T-helper 9 cell (primary cell): ENCODE measurements at places on chromosomes 6 and 20.

DNA sequence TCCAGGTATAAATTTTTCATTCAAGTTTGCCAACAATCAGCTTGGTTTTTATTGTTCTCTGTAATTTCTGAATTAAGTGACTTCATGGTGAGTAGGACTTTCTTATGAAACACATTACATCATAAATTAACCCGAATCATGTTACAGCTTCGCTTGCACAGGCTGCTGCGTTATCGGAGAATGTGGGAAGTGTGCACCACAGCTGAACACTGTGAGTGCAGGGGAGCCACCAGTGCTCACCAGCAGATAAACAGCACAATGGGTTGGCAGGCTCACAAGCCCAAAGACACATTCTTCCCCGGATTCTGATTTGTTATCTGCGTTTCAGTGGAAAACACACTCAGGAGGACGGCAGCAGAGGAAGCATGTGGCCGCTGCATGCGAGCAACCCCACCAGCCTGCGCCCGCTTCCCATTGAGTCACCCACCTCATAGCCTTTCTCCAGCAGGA lies 121.1 kb downstream of the GMDS start:
- DNase-seq = no peak

- DNase-seq = no peak
Measured at GRCh38 chr6:105740946-105741645, 338.2 kb upstream of the PREP start.

GRCh38 chr6:53651764-53652401 lies 13.7 kb downstream of the KLHL31 start:
- DNase-seq = peak; percentile 62

- DNase-seq = no peak
Measured at GRCh38 chr6:82980086-82980485, 85.6 kb downstream of the UBE3D start.

- DNase-seq = no peak
Measured at GRCh38 chr6:100175814-100176310, 181.8 kb upstream of the MCHR2 start.

GRCh38 chr6:148591656-148592055 lies 155.2 kb upstream of the UST start:
- no peak for DNase-seq

DNA sequence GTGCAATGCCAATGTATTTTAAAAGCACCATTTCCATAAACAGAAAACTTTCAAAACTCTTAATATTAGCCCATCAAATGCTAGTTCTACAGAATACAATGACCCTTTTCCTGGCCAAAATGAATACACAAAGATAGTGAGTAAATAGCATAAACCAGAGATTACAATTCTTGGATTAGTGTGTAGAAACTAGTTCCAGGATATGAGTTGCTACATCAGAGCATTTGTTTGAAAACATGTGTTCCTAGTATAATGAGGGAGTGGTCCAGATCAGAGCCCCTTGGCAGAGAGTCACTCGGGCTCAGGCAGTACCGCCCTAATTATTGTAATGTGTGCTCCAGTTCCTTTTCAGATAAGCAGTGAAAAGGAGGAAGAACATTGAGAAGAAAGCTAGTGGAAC lies 63.7 kb upstream of the COL21A1 start:
- no peak for DNase-seq

DNA sequence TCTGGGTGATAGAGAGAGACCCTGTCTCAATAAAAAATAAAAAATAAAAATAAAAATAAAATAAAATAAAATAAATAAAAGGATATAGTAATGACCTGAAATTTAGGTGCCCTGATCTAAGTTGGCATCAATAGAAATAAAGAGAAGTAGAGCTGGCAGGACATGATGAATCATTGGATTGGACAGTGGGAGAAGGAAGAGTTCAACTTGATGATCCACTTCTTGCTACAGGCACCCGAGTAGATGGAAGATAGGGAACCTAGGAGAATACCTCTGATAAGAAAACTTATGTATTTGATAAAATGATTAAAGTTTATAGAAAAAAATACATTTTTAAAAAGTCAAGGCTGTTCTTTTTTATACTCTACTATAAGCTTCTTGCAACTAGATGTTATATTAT lies 79.0 kb downstream of the ADTRP start:
- no peak for DNase-seq

DNA sequence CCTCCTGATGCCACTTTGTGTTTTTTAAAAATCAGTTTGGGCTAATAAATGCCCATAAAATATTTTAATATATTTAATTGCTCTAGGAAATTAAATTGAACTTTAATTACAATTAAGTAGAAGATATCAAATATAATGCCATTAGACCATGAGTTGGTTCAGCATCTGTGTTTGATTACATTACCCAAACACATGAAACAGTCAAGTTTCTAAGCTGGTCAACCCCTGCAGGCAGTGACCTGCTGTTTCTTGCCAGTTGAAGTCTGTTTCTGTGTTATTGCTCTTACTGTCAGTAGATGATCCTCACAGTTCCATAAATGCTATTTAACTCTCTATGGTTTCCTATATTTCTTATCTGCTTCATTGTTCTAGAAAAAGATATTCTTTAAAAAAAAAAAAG lies 9.7 kb upstream of the TENT5A start:
- DNase-seq = no peak

GRCh38 chr6:111157412-111157811 lies 70.1 kb downstream of the SLC16A10 start:
- DNase-seq = no peak

DNA sequence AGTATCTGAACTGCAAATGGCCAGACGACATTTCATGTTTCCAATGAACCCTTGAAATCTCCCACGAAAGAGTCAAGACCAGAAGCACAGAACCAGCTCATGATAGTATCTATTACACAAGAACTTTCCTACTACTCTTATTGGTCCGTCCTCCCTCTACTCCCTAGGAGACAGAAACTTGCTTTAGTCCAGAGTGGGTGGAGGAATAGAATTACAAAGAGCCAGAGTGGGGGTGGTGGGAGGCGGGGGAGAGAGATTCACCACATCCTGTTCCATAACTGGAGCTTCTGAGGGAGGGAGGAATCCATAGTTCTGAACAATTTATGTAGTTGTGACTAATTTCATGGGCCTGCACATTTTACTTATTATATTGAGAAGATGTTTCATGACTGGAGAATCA lies 18.5 kb upstream of the WFDC10A start:
- DNase-seq = no peak

DNA sequence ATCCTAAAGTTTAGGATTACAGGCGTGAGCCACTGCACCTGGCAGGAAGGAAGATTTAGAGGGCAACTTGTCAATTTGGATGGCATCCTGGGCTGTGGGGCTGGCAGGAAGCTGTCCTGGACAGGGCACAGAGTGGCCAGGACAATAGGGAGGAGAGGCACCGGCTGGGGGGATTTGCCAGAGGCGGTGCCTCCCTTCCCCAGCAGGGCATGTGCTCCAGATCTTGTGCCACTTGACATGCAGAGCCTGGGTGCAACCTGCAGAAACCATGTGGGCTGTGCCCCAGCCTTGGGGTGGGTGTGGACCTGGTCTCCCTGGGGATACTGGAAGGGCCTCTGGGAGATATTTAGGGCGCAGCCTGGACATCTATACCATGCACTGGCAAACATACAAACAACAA lies 58.6 kb upstream of the EEF1A1 start:
- DNase-seq = no peak

DNA sequence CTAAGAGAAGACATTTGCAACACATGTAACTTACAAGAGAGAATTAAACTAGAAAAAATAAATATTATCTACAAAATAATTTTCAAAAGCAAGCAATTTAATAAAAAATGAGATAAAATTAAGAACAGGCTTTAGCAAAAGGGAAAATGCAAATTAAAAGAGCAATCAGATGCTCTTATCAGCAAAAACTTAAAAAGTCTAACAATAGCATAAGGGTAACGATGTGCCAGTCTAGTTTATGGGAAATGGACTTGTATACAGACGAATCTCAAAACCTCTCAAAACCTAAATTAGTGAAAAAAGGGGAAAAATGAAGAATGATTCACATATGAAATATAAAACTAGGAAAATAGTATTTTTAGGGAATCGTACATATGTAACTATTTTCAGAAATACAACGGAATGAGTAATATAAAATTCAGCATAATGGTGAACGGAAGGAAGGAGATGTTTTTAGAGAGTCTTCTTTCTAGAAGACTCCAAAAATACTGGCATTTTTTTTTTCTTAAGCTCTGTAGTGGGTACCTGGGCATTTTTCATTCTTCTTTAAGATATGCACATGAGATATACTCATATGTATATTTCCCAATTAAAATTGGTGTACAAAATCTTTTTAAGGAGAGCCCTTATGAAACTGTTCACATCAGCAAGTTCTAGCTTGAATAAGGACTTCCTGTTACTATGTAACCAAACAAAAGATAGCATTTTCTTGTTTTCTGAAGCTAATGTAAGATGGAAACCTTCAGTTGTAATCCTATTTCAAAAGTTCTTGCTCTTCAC lies 927 bp upstream of the MANEA start:
- DNase-seq = no peak

GRCh38 chr20:59074456-59074855 lies 31.9 kb upstream of the PRELID3B start:
- DNase-seq = no peak

- no peak for DNase-seq
Measured at GRCh38 chr6:7841781-7842468, 68.7 kb downstream of the TXNDC5 start.

GRCh38 chr20:48404598-48404997 lies 423.2 kb downstream of the PREX1 start:
- no peak for DNase-seq

DNA sequence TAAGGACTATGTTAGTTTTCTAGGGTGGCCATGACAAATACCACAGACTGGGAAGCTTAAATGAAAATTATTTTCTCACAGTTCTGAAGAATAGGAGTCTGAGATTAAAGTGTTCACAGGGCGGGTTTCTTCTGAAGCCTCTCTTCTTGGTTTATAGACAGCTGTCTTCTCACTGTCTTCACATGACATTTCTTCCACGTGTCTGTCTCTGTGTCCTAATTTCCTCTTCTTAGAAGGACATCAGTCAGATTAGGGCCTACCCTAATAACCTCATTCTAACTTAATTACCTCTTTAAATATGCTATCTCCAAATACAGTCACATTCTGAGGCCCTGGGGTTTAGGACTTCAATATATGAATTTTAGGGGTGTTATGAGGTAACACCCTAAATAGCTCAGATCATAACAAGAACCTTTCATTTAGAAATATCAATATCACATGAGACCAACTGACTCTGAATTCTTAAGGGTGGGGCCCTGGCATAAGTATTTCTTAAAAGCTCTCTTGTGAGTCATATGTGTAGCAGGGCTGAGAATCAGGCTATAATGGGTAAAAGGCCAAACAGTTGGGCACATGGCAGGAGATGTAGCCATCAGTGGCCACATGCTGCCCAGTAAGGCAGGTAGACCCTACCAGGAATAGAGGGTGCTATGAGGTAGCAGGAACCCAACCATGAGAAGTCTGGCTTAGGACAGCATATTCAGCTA lies 62.0 kb upstream of the TENT5A start:
- no peak for DNase-seq

- DNase-seq = no peak
Measured at GRCh38 chr6:23910420-23910819, 215.6 kb upstream of the NRSN1 start.

- no peak for DNase-seq
Measured at GRCh38 chr6:49531774-49532569, 18.5 kb upstream of the C6orf141 start.

DNA sequence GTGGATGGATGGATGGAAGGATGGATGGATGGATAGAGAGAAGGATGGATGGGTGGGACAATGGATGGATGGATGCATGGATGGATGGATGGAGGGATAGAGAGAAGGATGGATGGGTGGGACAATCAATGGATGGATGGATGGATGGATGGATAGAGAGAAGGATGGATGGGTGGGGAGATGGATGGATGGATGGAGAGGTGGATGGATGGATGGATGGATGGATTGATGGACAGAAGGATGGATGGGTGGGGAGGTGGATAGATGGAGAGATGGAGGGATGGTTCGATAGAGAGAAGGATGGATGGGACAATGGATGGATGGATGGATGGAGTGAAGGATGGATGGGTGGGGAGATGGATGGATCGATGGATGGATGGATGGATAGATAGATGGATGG lies 6.4 kb downstream of the EEF1A2 start:
- no peak for DNase-seq

DNA sequence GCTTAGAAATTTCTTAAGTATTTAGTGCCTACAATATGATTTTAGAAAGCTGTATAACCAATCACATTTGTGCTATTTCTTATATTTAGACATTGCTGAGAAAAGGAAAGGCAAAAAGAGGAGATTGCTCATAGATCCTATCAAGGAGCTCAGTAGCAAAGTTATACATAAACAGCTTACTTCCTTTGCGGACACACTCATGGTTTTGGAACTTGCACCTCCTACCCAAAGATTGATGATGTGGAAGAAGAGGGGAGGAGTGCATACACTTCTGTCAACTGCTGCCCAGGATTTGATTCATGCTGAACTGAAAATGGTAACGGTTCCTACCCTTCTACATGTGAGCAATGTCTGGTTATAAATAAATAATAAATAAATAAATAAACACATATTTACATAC lies 16.7 kb downstream of the RAD21L1 start:
- no peak for DNase-seq

DNA sequence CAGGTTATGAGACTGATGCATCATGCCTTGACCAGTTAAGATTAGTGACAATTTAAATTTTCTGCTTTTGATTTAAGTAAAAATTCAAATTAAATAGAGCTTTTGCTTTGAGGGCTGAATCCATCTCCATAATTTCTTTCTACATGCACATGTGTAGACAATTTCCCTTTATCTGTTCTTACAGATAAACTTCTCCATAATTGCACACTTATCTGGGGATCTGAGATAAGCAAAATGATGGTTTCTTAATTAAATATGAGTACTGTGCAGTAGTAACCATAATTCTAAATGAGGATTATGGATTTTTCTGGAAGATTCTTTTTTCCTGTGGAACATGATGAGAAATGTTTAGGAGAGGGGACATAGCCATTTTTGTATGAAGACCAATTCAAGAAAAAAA lies 44.7 kb downstream of the ZFAND3 start:
- no peak for DNase-seq

DNA sequence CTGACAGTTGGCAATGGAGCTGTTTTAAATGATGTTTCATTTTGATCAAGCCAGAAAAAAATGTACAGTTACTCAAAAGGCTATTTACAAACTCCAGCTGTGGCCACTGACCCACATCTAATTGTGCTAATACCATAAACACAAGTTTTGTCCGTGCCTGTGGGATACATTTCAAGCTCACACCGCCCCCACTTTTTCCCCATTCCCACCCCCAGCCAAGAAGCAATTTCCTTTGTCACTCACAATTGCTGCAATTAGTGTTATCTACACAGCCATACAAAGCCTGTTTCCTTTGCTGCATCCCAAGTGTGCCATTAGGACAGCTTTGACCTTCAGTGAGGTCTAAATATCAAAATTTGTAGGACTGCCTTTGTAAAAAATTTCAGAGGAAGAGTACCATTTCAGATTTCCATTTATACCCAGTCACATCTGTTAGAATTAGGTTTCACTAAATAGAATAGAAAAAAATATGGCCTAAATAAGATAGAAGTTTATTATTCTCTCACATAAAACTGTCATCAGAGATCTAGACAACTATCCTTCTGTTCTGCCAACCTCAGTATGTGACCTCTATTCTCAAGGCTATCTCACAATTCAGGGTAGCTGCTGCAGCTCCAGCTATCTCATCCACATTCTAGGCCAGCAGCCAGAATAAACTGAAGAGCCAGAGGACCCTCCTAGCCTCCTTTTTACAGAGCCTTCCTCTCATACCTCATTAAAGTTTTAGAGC lies 202.6 kb downstream of the NFATC2 start:
- DNase-seq = no peak
